Left kidney (tissue), 8 donors: ENCODE measurements at places on chromosomes 5 and 9. TPM values are rescaled to one million over a fixed set of nuclear protein-coding genes. Genes with fewer than 3 reads are reported as not detected.

DNA sequence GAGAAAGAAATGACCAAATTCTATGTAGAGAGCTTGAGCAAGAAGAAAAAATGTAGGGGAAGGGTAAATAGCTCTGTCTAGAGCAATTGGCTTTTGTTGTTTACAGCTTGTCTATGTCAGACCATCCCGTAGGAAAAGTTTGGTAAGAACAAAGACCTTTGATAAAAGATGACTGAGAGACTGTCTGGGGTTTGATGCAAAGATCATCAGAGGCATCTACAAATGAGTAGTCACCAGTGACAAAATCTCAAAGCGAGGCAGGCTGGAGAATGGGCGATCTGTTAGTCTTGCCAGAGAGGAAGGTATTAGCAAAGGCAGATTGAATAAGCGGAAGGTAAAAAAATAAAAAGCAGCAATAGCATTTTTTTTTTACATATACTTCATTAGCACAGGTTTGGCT lies 125.0 kb upstream of the RASGRF2 start:
- DNase-seq = no peak

DNA sequence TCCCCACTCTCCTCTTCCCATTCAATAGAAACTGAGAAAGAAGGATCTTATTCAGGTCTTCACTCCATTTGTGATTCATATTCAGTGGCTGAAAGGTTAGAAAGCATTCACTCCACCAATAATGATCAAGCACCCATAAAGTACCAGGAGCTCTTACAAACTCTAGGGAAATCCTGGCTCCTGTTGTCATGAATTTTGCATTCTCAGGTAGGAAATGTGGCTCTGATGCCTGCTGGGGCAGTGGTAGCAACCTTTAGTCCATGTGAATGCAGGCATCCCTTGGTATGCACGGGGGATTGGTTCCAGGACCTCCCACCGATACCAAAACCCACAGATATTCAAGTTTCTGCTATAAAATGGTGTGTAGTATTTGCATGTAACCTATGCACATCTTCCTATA lies 3.6 kb upstream of the RORB start:
- no peak for DNase-seq

DNA sequence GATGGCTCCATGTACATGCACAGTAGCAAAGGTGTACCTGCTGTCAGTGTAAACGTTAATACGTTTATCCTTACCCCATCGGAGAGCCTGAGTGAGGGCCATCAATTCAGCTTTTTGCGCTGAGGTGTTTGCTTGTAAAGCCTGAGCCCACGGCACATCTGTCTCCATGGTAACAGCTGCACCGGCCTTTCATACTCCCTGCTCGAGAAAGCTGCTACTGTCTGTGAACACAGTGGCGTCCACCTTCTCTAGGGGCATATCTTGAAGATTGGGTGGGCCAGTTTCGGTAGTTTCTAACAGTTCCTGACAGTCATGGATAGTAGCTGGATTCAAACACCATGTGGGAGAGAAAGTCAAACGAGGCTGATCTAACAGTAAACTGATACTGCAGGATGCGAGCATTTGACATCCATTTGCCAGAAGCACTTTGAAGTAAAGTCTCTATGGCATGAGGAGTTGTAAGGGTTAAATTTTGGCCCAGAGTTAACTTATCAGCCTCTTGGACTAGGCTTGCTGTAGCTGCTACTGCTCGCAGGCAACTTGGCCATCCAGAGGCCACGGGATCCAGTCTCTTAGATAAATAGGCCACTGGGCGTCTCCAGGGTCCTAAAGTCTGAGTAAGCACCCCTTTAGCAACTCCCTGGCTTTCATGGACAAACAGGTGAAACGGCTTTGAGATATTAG lies 21.0 kb upstream of the RHOBTB3 start:
- no peak for DNase-seq

- DNase-seq = no peak
Measured at GRCh38 chr9:71271602-71272001, 150.2 kb upstream of the TRPM3 start.

The NME5 gene
- 31.8 TPM for polyA plus RNA-seq

The SOHLH1 gene
- not detected for polyA plus RNA-seq

DNA sequence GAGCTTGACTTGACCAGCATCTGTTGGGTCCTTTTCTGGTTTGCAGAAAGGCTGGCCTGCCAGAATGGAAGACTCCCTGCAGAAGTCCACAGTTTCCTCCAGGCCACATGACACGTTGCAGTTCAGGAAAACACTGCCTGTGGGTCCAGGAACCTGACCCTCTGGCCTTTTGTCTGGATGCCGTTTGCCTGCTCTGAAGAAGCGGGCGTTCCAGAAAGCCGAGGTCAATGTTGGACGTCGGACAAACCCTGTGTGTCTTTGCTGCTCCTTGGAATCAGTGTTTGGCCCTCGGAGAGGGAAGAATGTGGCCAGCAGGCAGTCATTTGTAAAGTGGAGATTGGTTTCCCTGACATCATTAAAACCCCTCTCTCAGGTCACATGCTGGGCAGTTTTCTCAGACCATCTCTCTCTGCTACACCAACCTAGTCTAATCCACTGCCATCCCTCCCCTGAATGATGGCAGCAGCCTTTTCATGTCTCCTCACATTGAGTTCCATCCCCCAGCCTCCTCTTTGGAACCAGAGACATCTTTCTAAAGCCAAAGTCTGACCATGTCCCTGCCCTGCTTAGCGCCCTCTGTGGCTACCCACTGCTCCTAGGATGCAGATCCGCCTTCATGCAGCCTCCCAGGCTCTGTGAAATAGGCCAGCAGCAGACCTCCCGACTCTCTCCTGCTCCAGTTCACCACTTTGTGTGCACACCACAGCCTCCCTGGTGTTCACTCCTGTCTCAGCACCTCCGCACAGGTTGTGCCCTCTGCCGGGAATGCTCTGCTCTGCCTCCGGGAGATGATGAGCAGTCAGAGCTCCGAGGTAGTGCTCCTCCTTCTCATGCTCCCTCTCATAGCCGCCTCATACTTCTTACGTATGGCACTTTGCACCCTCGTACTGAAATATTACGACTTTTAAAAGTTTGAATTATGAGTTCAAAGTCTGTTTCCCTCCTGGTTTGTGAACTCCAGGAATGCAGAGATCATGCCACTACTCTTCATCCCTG lies 75.6 kb downstream of the RALGPS1 start:
- no peak for DNase-seq

The SPARC gene
- 1,957 TPM for polyA plus RNA-seq

GRCh38 chr5:56345352-56345751 lies 112.2 kb upstream of the ANKRD55 start:
- DNase-seq = no peak

GRCh38 chr9:74935008-74935407 lies 17.7 kb downstream of the C9orf40 start:
- no peak for DNase-seq

DNA sequence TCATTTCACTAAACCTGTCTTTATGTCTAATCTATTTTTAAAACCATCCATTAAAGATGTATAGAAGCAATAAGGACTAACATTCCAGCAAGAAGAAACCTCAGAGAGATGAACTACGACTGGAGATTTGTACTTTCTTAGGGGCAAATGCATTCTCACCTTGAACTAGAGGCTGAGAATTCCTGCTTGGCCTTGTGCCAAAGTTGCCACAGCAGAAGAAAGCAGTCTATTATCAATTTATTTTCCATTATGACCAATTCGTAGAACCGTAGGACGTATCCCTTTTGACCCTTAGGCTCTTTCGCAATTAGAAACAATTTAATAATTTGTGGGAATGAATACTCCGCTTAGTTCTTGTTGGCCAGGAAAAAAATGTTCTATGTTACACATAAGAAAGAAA lies 1647.4 kb upstream of the CDH9 start:
- no peak for DNase-seq

GRCh38 chr5:66284588-66285342 lies 140.7 kb downstream of the SREK1 start:
- DNase-seq = no peak

DNA sequence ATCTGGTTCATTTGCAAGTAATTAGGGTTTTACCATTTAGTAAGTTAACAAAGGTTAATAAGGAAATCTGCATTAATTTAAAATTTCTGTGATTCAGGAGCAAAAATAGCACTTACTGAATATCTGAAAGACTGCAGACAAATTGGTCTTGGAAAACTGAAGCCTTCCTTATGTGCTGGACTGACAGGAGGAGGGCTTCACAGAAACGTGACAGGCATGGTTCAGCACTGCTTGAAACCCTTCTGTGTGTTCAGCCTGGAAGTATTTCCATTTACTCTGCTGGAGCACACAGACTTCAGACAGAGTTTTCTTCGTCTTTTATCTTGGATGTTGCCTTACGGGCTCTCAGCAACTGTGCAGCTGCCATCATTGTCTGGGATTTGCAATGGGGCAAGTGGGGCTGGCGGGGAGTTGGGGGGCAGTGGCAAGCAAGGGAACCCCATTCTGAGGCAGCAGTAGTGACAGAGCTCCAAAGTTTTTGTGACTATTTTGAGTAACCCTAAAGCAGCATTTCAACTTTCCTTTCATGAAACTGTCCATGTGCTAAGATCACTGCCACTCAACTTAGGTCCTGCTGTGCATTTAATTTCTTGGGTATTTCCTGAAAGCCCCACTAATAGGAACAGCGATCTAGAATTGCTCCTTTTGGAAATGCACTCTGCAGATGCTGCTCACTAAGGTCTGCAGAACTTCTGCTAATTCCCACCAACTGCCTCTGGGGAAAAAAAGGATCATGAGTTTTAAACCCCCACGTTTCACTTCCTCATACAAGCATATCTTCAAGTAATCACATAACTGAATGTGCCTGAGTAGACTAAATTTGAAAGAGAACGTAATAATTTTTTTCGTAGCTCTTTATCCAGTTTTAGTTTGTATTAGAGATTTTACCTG lies 56.6 kb downstream of the KCNN2 start:
- DNase-seq = peak; percentile 5

The MCC gene
- polyA plus RNA-seq = 33.2 TPM

GRCh38 chr5:121396716-121397115 lies 455.0 kb upstream of the FTMT start:
- no peak for DNase-seq

DNA sequence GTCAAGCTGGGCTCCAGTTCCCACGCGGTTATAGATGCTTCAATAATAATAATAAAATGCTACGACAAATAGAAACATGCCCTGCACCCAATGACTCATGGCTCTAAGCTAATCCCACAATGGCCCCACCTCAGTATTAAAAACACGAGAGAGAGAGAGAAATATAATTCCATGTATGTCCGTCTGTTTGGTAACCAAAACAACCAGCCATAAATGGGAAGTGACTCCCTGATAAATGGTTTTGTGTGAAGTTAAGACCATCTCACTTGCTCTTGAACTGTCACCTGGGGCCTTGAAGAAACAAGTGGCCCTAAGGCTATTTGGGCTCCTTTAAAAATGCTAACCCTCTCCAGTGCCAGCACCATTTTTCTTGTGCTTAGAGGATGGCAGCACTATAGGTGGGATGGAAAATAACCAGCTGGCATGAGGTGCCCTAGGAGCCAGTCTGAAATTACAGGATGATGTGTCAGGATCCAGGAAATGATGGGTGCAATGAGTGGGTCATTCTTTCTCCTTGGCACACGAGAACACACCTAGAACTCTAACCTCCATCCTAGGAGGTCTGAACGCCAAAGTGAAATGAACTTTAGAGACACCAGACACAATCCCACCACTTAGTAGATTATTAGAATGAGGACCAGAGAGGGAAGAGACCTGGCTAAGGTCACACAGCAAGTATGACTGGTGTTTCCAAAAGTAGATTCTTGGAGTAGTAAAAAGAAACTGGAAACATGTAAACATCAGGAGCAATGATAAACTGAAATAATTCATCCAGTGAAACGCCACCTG lies 35.7 kb upstream of the ADRB2 start:
- no peak for DNase-seq

The SPATA31A5 gene
- polyA plus RNA-seq = not detected

- no peak for DNase-seq
Measured at GRCh38 chr9:130142641-130143040, 29.6 kb upstream of the NCS1 start.

GRCh38 chr5:156912869-156913268 lies 50.2 kb downstream of the TIMD4 start:
- no peak for DNase-seq

DNA sequence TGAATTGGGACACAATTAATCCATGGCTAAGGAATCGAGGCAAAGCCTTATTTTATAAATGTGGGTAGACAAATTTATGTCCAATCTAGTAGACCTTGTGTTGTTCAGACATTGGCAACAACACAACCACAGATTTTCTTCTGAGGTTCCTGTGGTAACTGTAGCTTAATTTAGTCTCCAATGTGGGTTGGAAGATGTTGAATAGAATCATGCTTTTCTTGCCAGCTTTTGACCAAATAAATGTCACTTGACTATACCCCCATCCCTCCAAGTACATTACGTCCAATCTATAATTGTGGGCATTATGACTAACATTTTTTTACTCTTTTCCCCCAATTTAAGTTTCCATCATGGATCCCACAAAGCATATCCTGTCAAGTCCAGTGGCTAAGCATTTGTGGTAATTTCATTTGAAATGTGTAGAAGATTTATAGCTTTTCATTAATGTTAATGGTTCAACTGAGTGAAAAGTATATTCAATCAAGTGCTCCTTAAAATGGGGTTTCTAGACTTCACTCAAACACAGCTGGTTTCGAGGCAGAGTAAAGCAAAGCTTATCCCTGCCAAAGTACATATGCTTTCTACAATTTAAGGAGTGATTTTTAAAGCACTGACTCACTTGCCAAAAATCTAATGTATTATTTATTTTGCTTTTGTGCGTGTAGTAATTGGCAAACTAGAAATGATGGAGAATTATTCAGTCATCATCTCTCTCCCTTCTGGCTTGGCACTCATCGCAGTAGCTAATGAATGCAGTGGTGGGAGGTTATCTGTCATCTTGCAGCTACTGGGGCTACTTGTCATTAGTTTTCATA lies 141.8 kb downstream of the FAM174A start:
- peak; percentile 18 for DNase-seq

GRCh38 chr9:134209731-134210311 lies 45.5 kb upstream of the RNU6ATAC start:
- DNase-seq = no peak

The PTPRD gene
- 145 TPM for polyA plus RNA-seq

The CACNA1B gene
- polyA plus RNA-seq = 0.52 TPM

The PCBD2 gene
- polyA plus RNA-seq = 17.1 TPM

The KIF12 gene
- polyA plus RNA-seq = 170 TPM

The MCCC2 gene
- polyA plus RNA-seq = 81.3 TPM

GRCh38 chr9:114929201-114929600 lies 1.2 kb downstream of the TNFSF8 start:
- no peak for DNase-seq

DNA sequence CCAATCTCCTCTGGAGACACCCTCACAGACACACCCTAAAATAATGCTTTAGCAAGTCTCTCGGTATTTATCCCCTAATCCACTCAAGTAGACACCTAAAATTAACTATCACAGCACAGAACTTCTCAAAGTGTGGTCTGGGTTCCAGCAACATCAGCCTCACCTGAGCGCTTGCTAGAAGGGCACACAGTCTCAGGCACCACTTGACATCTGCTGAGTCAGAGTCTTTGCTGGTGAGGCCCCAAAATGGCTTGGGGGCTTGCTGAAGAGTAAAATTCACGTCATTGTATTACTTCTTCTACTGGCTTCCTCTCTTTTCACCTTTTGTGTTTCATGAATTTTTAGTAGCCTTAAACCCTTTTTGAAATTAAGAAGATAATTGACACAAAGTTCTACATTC lies 9.0 kb downstream of the FOXB2 start:
- DNase-seq = no peak
